Ecto neural progenitor cell (in vitro differentiated cells): ENCODE measurements at places on chromosomes 5 and 9.

DNA sequence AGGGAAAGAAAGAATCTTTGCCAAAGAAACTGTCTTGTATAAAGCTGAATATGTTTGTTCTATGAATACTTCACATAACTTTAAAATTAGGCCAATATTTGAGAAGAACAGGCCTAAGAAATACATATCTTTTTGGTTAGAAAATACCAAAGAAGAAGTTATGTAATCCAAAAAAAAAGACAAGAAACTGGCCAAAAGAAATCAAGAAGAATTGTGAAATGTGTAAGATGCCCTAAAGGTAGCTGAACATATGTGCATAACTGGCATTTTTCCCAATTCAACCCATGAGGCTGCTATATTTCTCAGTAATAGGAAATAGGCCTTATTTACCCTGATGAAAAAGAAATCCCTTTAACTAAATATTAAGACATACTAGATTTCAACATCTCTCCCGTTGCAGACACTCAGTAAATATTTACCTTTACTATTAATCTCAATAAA lies 290.0 kb downstream of the CETN3 start:
- no peak for DNase-seq

GRCh38 chr5:153952893-153953292 lies 85.8 kb downstream of the FAM114A2 start:
- no peak for DNase-seq

DNA sequence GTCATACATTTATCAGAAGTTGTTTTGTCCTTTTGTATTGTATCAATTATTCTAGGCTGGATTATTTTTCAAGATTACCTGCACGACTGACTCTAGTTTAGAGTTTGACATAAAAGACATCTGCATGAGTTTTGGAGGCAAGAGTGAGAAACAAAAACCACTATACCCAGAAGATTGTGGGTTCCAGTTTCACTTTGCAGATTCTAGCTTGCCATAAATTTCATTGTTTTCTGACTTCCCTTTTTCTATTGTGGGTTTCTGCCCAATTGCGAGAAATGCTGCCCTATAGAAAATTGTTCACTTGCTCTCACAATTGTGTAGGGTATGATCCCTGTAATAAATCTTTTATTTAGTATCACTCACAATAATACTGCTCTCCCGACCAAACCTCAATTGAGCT lies 1043.4 kb upstream of the CDH10 start:
- DNase-seq, result no peak

DNA sequence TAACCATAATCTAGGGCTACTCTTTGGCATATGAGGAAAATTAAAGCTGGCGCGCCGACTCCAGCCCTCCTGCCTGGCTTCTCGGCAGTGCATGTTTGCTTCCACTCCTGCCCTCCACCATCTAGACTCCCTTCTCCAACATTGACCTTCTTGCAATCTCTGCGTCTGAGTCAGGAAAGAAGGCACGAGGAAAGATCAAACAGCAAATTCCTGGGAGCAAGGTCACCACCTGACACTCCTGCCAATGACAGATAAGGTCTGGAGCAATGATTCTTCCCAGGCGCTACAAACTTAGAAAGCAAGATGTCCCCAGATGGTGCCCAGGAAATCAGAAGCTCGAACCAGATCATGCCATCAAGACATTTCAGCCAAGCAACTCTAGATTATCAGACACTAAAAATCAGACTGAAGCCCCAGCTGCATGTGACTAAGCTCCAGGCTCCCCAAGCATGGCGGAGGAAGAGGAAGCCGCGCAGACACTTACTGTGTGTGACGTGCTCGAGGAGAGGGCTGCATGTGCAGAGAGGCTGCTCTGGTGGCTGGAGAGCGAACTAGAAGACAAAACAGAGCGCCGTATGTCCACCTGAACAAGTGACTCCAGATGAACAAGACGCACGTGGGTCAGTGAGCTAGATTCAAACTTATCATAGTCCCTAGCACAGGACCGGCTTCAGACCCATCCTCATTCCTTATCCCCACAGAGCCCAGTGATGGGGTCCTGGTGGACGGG lies 115.3 kb downstream of the UBE2R2 start:
- no peak for DNase-seq

DNA sequence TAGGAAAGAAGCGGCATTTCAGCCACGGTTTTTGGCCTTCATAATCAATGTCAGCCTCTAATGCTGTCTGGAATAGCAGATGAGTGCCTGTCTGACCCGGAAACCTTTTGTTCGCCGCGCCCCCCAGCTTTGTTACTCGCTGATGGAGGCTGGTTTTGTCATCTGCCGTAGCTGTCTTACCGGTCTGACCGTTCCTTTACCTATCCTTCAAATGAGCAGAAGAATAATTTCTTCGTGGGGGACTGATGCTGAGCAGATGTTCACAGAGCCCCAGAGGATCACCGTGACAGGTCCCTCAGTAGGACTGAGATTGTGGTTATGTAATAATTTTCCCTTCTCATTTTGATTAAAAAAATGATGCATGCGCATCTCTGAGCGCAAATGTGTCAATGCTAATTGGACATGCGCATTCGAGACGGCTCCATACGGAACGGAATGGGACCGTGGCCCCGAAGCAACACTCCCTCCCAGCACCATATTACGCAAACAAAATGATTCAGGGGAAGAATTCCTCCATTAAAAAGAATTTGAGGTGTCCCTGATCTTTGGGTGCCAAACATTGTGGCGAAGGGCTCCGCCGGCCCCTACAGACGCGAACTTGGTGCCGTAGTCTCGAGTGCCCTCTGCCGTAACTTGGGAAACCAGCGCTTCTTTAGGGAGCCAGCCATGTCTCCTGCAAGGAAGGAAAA lies 27.6 kb downstream of the TLX3 start:
- DNase-seq, result peak; percentile 58

DNA sequence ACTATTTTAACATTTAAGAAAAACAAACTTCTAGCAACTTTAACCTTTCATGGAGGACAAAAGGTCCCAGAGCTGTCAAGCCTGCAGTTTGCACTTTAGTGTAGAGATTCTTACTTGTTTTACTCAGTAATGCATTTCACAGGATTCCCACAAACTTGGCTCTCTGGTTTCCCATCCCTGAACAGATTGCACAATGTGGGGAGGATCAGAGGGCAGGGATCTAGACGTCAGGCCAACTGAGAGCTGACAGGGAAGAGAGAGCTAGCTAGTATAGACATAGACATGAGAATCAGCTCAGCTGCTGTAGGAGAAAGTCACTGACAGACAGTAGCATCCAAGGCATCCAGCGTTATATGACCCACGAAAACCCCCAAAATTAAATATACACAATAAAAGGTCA lies 20.9 kb upstream of the BNIP1 start:
- no peak for DNase-seq

DNA sequence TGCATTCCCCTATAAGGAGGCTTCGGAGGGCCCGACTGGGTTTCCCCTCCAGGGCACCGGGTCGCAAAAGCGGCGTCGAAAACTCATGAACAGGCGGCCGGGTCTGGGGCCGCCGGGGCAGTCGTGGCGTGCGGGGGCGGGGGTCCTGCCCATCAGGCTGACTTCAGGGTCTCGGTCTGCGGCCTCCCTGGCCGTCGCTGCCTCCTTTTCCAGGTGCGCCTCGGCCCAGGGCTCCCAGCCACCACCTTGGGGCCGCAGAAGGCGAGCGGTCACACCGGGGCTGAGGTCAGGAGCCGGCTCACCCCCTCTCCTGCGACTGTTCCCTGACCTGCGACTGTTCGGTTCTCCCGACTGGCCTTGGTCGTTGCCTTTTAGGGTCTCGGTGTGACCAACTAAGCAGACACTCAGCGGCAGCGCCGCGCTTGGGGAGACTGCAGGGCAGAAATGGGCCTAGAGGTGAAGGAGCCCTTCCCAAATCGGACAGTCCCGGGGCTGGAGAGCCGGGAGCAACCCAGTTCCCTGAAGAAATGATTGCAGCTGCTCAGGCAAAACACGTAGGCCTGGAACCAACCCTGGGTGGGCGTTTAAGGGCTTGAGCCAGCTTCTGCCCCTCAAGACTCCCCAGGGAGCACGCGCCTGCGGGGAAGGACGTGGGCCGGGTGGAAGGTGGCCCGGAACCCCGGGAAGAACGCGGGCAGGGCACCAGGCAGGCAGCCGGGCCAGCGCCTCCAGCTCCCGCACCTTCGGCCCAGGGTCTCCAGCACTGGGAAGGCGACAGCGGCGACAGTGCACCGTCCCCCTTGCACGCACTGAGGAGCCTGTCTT lies 11.2 kb downstream of the IRX2 start:
- DNase-seq, result peak; percentile 69

DNA sequence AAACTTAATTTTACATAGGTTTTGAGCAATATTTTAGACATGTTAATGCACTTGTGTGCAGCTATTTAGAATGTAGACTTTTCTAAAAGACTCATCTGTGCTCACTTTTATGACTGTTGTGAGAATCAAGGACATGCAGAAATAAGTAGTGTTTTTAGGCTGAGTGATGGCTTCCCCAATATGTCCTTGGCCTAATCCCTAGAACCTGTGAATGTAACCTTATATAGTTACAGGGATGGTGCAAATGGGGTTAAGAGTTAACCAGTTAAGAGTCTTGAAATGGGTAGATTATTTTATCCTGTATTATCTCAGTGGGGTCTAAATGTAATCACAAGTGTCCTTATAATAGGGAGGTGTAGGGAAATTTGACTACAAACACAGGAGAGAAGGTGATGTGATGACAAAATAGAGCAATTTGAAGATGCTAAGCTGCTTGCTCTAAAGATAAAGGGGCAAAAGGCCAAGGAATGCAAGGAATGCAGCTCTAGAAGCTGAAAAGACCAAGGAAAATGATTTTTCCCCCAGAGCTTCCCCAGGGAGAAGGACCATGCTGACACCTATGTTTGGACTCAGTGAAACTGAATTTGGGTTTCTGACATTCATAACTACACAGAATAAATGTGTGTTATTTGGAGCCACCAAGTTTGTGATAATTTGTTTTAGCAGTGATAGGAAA lies 298.0 kb upstream of the PAPPA start:
- no peak for DNase-seq

- no peak for DNase-seq
These were observed 17.8 kb downstream of the MRPL36 start for GRCh38 chr5:1781726-1782384.

GRCh38 chr9:18826248-18826647 lies 206.8 kb downstream of the SAXO1 start:
- no peak for DNase-seq

- no peak for DNase-seq
These were observed 36.3 kb downstream of the ZNF474 start for GRCh38 chr5:122165559-122166078.

GRCh38 chr9:33264003-33264472 lies 470 bp downstream of the BAG1 start:
- DNase-seq, result no peak

DNA sequence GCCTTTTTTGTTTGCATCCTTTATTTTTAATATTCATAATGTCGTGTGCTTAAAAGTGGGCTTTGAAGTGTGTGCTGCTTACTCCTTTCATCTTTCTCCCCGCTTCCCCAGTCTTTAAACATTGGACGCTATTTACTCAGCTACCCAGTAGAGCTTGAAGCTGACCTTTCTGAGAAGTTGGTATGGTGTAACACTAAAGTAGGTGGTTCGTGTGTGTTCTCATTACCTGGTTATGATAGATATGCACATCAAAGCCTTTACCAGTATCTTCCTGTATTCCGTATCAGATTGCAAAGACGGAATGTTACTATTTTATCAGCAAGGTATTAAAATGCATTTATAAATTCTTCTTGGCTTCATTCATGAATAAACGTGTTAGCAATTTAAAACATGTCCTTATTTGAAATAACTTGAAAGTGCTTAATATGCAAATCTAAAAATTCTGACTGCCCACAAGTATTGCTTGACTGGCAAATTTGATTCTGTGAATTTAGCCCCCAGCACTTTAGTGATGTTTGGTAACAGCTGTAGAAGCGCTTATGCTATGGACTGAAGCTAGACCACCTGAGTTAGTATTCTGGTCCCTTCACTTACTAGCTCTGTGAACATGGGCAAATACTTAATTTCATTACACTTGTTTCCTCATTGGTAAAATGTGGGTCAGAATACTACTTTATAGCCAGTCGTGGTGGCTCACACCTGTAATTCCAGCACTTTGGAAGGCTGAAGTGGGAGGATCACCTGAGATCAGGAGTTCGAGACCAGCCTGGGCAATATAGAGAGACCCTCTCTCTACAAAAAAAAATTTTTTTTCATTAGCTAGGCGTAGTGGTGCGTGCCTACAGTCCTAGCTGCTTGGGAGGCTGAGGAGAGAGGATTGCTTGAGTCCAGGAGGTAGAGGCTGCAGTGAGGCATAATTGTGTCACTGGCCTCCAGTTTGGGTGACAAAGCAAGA lies 1.7 kb downstream of the RRAGA start:
- no peak for DNase-seq

- DNase-seq, result no peak
These were observed at the start of gene IFNA8 for GRCh38 chr9:21408817-21409216. Gene IFNA8 (plus strand): TSS chr9:21409117. CDS start chr9:21409177, 60 bp downstream.

GRCh38 chr9:90637626-90638025 lies 5.0 kb downstream of the DIRAS2 start:
- DNase-seq, result no peak

DNA sequence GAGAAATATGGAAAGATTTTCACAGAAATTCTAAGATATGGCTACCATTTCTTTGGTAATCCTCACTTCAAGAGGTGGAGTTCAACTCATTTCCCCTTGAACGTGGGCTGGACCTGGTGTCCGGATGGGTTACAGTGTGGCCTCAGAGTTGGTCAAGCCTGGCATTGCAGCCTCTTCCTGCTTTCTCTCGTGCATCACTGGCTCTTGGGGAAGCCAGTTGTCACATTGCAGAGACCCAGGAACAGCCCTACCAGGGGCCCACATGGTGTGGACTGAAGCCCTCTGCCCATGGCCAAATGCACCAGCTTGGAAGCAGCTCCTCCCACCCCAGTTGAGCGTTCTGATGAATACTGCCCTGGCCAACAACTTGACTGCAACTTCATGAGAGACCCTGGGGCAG lies 47.7 kb upstream of the FCN1 start:
- no peak for DNase-seq

DNA sequence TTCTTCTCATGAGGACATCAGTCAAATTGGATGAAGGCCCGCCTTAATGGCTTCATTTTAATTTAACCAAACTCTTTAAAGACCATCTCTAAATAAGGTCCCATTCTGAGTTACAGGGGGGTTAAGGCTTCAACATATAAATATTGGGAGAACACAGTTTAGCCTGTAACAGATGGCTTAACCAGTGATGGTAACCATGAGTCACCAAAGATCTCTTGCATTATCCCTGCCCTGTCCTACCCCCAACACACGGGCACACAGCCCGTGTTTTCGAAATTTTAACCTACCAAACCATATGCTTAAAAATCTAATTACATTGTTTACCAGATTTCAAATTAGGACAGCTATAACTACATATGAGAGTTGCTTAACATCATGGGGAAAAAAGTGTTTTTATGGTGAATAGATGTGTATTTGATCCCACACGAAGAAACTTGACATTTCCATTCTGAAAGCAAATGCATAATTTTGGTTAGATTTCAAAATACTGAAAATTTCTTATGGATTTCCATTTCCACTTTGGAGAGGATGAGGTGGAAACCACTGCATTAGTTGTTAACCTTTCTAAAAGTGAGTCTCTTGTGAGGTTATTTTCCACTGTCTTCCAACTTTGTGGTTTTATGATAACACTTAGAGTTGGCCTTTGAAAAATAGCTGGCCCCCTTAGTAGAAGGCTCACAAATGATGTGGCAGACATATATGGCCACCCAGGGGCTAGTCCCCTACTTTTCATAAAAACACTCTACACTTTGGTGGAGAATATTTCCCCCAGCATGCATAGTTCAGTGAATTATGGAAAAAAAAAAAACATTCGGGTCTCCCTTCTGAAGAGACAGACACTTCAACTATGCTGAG lies 849.3 kb downstream of the TLE1 start:
- DNase-seq, result no peak

- no peak for DNase-seq
These were observed 48.6 kb downstream of the UGCG start for GRCh38 chr9:111945216-111945615.
